Stimulated activated CD8-positive, alpha-beta memory T cell treated with anti-CD3 and anti-CD28 coated beads, Interleukin-12 subunit alpha, Interleukin-12 subunit beta, amount 100 ng/mL, for 1 hour (primary cell): ENCODE measurements at places on chromosomes 2 and 18.

- DNase-seq: no peak
These were observed 122.5 kb downstream of the KLHL29 start for GRCh38 chr2:23507267-23508065.

DNA sequence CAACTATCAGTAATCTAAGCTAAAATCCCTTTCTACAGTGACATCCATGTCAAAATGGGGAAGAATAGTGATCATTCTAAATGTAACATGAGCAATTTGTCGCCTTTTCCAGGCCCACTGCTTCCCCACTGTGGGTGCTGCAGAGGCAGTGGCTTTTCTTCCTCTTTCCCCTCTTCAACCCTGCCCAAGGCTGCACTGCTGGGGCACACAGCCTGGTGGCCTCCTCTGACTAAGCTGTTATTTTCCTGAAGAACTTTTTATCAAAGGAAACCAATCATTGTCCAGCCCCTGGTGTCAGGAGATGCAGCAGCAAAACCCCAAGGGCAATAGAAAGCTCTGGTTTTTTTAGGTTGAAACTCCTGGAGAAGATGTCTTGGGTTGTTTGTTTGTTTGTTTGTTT, 117.6 kb upstream of the KLF7 start:
- no peak for DNase-seq

- DNase-seq: no peak
These were observed 98.5 kb downstream of the GYPC start for GRCh38 chr2:126754240-126755004.

DNA sequence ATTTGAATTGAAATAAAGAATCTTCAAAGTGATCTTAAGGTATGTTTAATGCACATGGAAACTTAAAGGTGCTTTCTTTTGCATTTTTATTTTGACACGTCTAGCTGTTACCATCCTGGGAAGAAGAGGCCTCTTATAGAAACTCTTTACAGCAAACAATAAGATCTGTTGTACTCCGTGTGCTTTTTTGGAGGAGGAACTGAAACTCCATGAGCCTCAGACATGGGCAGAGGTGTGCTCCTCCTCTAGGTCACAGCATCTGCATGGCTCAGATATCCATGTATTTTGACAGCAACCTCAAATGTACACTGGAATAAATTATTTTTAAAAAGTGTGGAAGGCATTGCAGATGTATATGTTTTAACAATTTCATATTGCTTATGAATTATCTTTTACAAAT, 783.3 kb upstream of the SALL3 start:
- DNase-seq: no peak

- no peak for DNase-seq
These were observed at the start of gene CCDC178 for GRCh38 chr18:33440060-33441043. TSS of gene CCDC178 (minus strand) at chr18:33440721. CDS start at chr18:33412088, 28,633 bp downstream.

DNA sequence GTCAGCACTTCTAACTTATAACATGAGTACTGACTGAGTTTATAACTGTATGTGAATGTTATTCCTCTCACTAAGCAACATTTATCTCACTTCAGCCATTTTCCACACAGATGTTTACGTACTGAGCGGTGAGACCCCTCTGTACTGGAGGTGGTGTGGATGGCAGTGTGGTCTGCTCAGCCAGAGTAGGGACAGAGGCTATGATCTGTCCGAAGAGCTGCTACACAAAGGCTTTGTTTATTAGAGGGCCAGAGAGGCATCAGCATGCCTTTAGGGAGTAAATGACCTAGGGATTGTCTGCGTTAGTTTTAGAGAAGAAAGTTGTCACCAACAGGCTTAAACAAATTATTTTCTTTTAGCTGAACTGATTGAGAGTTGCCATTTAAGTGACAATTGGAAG, 23.2 kb upstream of the TACR1 start:
- no peak for DNase-seq

DNA sequence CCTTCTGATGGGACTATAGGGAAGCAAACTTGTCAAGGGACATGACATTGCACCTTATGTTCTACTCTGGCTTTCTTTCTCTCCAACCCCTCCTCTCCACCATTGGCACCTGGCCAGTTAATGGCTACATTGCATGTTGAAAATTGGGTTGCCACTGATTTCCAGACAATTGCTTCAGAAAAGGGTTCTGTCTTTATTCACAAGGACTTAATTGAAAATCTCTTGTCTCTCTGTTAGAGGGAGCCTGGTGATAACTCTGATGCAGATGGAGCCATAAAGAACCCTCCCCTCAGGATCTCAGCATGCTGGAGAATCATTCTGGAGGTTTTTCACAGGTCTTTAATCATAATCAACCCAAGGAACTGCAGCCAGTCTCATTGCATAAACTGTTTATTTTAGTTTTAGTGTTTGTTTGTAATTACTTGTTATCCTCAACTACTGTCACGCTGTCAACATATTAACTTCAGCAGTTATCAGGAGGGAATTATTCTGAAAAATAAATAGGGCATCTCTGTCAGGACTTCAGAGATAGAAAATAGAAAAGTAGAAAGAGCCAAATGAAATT, 316.8 kb downstream of the RIT2 start:
- DNase-seq: no peak

DNA sequence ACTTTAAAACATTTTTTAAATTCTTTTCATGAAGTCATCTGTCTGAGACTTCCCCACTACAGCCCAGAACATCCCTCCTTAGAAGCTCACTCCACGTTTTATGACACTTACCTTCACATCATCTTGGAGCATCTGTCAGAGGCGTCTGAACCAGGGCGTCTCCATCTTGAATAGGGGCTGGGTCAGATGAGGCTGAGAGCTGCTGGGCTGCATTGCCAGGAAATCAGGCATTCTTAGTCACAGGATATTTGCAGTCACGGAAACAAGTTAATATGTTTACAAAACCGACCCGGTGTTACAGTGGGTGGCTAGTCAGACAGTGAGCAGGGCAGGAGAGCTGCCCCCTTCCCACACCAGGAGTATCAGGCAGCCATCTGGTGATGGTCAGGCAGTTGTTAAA, 456.5 kb downstream of the FBXO15 start:
- DNase-seq: no peak

DNA sequence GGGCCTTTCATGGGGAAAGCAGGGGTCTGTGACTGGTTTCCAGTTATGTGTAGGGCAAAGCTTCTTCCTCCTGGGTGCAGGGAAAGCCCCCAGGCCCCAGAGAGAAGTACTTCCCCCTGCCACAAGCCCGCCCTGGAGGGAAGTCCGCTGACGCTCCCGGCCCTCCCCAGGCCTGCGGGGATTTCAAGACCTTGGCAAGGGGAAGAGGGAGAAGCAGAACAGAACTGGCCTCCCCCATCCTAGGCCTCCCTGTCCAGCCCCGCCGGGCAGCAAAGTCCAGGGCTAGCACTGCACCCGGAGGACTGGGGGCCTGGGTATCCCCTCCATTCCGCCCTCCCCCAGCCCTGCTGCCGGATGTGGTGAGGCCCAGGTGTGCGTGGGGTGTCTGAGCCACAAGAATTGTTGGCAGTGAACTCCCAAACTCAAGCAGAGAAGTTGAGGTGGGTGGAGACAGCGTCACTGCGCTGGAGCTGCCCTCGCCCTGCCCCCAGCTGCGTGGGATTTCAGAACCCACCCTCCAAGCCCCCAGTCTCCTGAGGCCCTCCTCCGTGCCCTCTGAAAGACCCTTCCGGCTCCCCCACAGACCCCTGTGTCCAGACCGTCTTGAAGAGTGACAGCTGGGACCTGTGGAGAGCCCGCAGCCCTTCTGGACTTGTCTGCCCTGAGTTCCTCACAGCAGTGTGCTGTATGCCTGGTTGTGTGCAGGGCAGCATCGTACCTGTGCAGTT, 1.1 kb upstream of the DUSP2 start:
- peak; percentile 72 for DNase-seq

DNA sequence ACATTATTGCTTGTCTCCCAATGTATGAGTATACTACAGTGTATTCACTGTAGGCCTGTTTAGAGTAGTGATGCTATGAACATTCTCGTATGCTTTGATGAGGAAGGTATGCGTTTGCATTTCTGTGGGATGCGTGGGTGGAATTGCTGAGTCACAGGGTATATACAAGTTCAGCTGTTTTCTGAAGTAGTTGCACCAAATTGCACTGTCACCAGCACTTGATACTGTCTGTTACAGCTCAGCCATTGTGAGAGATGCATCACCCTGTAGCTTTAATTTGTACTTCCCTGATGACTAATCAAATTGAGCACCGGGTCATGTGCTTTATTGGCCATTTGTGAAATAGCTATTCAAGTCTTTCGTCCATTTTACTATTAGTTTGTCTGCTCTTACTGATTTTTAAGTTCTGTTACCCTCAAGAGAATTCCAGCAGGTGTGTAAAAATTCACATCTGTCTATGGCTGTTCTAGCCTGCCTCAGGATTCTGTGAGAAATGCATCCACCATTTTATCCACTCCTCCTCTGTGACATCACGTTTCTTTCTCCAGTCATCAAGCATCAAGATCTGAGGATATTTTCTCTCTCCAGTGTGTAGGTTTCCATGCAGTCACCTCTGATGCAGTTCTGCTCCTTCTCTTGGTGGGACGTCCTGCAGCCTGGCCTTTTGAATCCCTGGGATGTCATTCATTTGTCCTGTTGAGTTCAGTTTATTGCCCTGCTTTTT, 72.5 kb downstream of the DGKD start:
- no peak for DNase-seq

GRCh38 chr2:55565613-55566012, 46.1 kb downstream of the CFAP36 start:
- DNase-seq: no peak

- DNase-seq: no peak
These were observed 119.5 kb downstream of the ASXL3 start for GRCh38 chr18:33697498-33697897.

- peak; percentile 55 for DNase-seq
These were observed 127.3 kb downstream of the PRKCE start for GRCh38 chr2:45778720-45779171.

- DNase-seq: no peak
These were observed 449.8 kb downstream of the NRXN1 start for GRCh38 chr2:50582164-50582563.

DNA sequence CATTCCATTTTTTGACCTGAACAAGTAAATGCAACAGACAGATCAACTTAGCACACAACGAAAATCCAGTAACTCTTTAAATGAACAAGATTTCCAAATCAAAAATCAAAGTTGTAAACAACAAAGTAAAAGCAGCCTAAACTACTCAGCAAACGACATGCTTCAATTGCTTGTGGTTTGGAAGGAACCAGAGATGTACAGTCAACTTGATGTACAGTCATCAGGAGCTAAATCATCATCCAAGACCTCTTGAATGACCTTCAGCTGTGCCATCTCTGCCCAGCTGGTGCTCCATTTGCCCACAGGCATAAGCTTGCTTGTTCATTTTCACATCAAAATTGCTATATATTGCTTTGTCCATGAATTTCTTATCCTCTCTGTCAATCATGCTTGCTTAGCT, 109.8 kb downstream of the UPP2 start:
- no peak for DNase-seq

DNA sequence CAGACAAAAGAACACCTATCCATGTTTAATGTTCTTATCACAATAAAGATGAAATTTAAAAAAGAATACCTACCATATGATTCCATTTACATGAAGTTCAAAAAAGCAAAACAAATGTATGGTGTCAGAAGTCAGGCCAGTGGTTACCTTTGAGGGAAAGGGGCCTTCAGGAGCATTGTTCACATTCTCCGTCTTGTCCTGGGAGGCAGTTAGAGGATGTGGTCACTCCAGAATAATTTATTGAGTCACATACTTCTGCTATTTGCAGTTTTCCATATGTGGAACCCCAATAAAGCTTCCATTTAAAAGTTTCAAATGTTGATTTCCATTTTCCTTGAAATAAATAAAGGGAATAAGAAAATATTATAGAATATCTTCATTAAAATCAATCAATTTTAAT, 41.6 kb upstream of the POU3F3 start:
- DNase-seq: no peak

DNA sequence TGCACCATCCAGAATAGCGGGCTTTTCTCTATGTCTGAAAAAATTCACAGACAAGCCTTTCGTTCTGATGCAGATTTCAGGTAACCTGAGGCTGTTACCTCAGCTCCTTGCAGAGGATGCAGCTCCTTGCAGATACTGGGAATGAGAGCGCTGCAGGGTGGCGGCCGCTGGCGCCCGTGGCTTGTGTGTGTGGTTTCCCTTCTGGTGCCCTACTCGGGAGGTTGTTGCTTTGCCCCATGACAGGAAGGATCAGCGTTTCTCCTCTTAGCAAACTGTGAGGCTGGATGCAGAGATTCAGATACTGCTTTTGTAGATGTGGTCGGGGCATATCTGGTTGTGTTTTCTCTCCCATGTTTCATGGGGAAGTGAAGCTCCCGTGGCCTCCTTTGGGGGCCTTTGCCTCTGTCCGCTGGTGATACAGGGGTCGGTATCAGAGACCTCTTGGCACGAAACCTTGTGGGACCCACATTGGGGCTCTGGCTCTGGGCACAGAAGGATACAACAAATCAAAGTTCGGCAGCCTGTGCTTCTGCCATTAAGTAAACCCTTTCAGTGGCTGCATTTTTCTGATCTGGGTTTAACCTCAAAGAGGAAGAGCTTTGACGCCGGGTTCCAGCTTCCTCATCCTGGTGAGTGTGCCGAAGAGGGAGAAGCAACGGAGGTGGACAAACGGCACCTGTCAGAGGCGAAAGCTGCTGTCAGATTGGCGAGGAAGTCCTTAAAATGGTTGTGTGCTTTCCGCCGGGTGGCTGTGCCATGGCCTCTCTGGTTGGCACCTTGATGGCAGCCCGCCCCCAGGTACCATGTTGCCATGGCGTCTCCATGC, 127.8 kb downstream of the MBP start:
- DNase-seq: no peak

- no peak for DNase-seq
These were observed 820.0 kb upstream of the NXPH2 start for GRCh38 chr2:139600166-139600565.
